ENCODE measurements at places on chromosomes 6 and 20. TPM values are rescaled to one million over a fixed set of nuclear protein-coding genes. Genes with fewer than 3 reads are reported as not detected.
A peak's percentile ranks its signal among the peaks of the same experiment; 100 is the strongest.

HLA-DRB1 gene
- 12.7 TPM for total RNA-seq

DNA sequence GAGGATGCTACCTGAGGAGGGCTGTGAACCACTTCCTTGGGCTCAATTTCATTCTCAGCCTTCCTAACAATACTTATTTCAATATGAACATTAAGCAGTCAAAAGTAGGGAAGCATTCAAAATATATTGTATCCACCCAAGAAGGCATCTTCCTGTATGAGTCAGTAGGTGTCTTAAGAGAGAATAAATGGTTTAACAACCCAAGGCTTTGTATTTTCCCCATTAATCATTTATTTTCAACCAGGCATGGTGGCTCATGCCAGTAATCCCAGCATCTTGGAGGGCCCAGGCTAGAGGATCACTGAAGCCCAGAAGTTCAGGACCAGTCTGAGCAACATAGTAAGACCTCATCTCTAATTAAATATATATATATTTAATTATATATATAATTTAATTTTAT, 74.5 kb upstream of the MARCKS start:
- no peaks in the 10 kb centered on the region for H3K36me3 ChIP-seq
- H3K27me3 ChIP-seq, result peaks cover 2% of the 10 kb centered on the region
- no peak for DNase-seq

GRCh38 chr6:118562959-118563358, 14.9 kb downstream of the PLN start:
- DNase-seq, result no peak
- H3K27me3 ChIP-seq, result no peaks in the 10 kb centered on the region
- H3K4me1 ChIP-seq, result peaks cover 35% of the 10 kb centered on the region
- no peak overlapping the region for H3K4me3 ChIP-seq

RWDD2A gene
- 1.6 TPM for total RNA-seq

TSHZ2 gene
- 25.9 TPM for total RNA-seq

- H3K4me3 ChIP-seq, result peak overlapping the region; percentile 62
- DNase-seq, result peak; percentile 17
- no peaks in the 10 kb centered on the region for H3K36me3 ChIP-seq
- no peaks in the 10 kb centered on the region for H3K27me3 ChIP-seq
- H3K4me1 ChIP-seq, result peaks cover 69% of the 10 kb centered on the region
These were observed 203.3 kb downstream of the BCAS1 start for GRCh38 chr20:53866794-53867740.

GRCh38 chr6:127053032-127053874, 65.2 kb upstream of the RSPO3 start:
- no peak overlapping the region for H3K27ac ChIP-seq
- DNase-seq, result no peak
- H3K4me3 ChIP-seq, result no peak overlapping the region
- H3K27me3 ChIP-seq, result no peaks in the 10 kb centered on the region
- no peaks in the 10 kb centered on the region for H3K36me3 ChIP-seq

SGK2 gene
- 0.27 TPM for total RNA-seq

DNA sequence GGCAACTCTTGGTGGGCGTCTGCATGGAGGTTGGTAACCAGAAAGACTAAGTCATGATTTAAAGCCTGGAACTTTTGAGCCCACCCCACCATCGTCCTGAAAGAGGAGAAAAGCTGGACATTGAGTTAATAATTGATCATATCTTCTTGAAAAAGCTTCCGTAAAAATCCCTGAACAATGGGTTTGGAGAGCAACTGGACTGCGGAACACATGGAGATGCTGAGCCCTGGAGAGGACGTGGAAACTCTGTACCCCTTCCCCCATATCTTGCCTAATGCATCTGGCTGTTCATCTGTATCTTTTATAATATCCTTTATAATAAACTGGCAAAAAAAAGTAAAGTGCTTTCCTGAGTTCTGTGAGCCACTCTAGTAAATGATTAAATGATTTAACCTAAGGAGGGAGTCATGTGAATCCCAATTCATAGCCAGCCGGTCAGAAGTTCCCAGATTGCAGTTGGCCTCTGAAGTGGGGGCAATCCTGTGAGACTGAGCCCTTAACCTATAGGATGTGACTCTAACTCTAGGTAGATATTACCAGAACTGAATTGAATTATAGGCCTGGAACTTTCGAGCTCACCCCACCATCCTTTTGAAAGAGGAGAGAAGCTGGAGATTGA, 26.5 kb upstream of the LGSN start:
- DNase-seq, result no peak
- H3K4me3 ChIP-seq, result no peak overlapping the region
- H3K4me1 ChIP-seq, result no peaks in the 10 kb centered on the region
- H3K36me3 ChIP-seq, result no peaks in the 10 kb centered on the region

DNA sequence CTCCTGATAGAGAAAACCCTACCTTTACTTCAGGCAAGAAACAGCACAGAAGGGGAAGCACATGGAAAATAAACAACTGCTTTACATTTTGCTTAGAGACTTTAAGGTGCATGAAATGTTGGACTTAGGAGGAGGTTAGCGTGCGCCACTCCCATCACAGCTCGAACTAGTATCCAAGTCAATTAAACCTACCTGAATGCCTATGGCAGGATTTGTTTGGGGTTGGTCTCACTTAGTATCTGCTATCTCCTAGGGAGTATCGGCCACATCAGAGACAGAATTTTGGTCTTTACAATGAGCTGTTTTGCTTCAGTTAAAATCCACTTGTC, 12.0 kb downstream of the CYP24A1 start:
- H3K4me3 ChIP-seq, result no peak overlapping the region
- H3K27ac ChIP-seq, result no peak overlapping the region
- H3K36me3 ChIP-seq, result no peaks in the 10 kb centered on the region

C20orf96 gene
- total RNA-seq, result 7.0 TPM

CSNK2A1 gene
- 179 TPM for total RNA-seq

CYP39A1 gene
- total RNA-seq, result not detected

DNA sequence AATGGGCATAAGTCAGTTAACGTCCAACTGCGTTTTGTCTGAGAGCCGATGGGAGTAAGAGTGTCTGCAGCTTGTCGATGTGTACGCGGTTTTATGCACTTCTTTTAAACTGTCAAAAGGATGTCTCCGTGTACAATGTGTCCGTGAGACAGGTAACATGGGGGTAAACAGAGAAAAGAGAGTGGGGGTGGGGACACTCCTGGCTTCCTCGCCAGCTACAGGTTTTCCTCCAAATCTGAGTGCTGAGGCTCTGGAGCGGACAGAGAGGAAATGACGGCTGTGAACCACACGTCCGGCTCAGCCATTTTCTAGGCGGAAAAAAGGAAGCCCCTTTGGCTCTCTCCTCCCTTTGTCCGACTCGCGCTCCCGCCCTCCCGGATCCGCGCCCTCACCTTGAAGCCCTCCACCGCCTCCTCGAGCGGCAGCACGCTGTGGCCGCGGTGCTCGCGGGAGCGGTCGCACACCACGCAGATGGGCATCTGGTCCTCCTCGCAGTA, 916 bp downstream of the TRIM27 start:
- peak overlapping the region; percentile 88 for H3K27ac ChIP-seq
- peak; percentile 52 for DNase-seq
- peak overlapping the region; percentile 96 for H3K4me3 ChIP-seq
- H3K4me1 ChIP-seq, result peaks cover 39% of the 10 kb centered on the region
- H3K36me3 ChIP-seq, result peaks cover 44% of the 10 kb centered on the region

DNA sequence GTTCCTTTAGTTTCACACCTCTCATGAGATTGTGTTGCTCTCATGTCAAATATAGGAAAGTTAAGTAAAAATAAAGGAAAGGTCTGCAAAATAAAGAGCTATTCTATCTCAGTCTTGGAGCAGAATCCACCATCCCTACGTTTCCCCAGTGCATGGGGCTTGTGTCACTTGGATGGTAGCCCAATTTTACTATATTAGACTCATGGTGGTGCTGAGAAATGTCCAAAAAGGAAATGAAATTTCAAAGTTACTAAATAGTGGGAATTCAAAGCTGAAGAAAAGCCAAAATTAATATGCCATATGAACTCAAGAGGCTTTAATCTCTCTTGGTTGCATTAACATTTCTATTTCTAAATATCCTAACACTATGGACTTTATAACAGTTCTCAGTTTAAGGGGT, 1283.3 kb upstream of the GJE1 start:
- H3K36me3 ChIP-seq, result no peaks in the 10 kb centered on the region
- no peaks in the 10 kb centered on the region for H3K27me3 ChIP-seq
- DNase-seq, result no peak

DNA sequence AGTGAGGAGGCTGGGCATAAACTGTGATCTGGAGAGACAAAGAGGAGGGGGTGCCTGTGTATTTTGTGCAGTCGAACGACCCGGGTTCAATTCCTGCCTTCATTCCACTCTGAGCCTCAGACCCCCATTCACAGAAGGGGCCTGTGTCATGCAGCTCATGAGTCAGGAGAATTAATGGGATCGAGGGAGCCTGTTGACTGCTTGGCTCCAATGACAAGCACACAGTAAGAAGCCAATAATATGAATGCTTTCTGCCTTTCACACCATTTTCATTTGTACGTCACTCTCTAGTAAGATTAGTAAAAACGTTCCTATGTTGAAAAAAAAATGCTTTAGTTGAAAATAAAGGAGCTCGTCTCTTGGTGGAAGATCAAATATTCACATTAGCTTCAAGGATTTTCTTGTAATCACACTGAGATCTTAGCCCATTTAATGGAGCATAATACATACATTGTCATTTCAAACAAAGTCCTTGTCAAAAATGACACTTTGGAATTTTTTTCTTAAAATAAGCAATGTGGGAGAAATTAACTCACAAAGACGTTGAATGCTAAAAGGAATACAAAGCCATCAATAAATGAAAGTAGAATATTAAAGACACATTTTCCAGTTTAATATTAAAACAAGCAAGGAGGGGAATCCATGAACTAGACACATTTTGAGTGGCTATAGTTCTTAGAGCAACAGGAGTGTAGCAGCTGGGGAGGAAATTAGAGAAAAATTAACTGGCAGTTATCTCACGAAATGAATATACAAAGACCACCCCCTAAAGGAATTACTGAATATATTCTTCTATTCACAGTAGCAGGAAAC, 246.7 kb upstream of the AFDN start:
- H3K27ac ChIP-seq, result no peak overlapping the region
- H3K4me3 ChIP-seq, result no peak overlapping the region
- H3K36me3 ChIP-seq, result peaks cover 2% of the 10 kb centered on the region
- H3K4me1 ChIP-seq, result no peaks in the 10 kb centered on the region
- peaks cover 7% of the 10 kb centered on the region for H3K27me3 ChIP-seq

DNA sequence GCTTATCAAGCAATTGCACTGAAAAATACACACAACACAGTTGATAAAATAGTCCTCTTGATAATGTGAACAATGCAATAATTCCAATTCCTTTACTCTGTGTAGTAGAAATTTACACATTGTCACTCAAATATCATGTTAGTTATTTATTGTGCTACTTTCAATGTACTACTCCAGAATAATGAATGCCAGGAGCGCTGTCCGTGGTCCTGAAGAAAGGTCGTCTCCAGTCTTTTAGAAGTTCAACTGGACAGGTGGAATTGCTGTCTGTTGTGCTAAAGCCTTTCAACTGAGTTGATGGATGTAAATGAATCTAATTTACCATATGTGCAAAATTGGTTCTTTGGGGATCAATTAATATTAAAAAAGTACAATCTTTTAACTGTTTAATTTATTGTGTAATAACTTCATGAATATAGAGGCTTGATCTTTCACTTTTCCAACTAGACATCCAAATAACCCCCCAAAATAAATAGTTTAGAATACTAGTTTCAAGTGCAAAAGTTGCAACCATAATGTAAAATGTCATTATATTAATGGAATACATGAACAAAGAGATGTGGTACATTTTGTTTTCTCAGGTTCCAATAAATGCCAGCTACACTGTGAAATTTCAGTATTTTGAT, 3.2 kb downstream of the GRIK2 start:
- no peak overlapping the region for H3K4me3 ChIP-seq
- H3K4me1 ChIP-seq, result no peaks in the 10 kb centered on the region
- DNase-seq, result peak; percentile 63
- no peaks in the 10 kb centered on the region for H3K36me3 ChIP-seq
- H3K27ac ChIP-seq, result no peak overlapping the region

DNA sequence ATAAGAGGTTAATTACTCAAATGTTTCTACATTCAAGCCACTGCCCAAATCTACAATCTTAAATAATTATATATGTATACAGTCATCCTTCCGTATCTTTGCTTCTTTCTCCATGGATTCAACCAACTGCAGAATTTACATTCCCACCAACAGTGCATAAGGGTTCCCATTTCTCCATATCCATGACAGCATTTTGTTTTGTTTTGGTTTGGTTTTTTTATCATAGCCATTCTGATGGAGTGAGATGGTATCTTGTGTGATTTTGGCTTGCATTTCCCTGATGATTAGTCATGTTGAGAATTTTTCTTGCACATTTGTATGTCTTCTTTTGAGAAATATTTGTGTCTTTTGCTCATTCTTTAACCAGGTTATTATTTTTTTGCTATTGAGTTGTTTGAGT, 198.5 kb downstream of the C6orf118 start:
- no peak for DNase-seq
- no peaks in the 10 kb centered on the region for H3K27me3 ChIP-seq
- no peak overlapping the region for H3K27ac ChIP-seq
- H3K4me3 ChIP-seq, result no peak overlapping the region
- H3K36me3 ChIP-seq, result no peaks in the 10 kb centered on the region
- no peaks in the 10 kb centered on the region for H3K4me1 ChIP-seq

ARMH2 gene
- not detected for total RNA-seq
